ENCODE measurements at places on chromosomes 2 and 18. TPM values are rescaled to one million over a fixed set of nuclear protein-coding genes. Genes with fewer than 3 reads are reported as not detected.

Gene BMP10
- total RNA-seq, result not detected

Gene ACKR3
- total RNA-seq, result 21.1 TPM

Gene ARHGAP28
- 27.2 TPM for total RNA-seq

Gene SH3BP4
- 28.1 TPM for total RNA-seq

Gene HOXD12
- not detected for total RNA-seq

Gene SP140
- total RNA-seq, result not detected

Gene HJURP
- total RNA-seq, result 23.1 TPM

Gene SH2D6
- 0.32 TPM for total RNA-seq

Gene RNF103
- 15.3 TPM for total RNA-seq

Gene TEX44
- not detected for total RNA-seq

Gene PCARE
- total RNA-seq, result not detected

Gene CAPN14
- under 0.01 TPM for total RNA-seq
